Transverse colon (tissue), 4 donors: ENCODE measurements at places on chromosomes 7 and 10. TPM values are rescaled to one million over a fixed set of nuclear protein-coding genes. Genes with fewer than 3 reads are reported as not detected.

FXYD4 gene
- total RNA-seq, result not detected

NYAP1 gene
- total RNA-seq, result not detected

ANXA8 gene
- not detected for total RNA-seq

GIMAP7 gene
- 11.9 TPM for total RNA-seq

DNA sequence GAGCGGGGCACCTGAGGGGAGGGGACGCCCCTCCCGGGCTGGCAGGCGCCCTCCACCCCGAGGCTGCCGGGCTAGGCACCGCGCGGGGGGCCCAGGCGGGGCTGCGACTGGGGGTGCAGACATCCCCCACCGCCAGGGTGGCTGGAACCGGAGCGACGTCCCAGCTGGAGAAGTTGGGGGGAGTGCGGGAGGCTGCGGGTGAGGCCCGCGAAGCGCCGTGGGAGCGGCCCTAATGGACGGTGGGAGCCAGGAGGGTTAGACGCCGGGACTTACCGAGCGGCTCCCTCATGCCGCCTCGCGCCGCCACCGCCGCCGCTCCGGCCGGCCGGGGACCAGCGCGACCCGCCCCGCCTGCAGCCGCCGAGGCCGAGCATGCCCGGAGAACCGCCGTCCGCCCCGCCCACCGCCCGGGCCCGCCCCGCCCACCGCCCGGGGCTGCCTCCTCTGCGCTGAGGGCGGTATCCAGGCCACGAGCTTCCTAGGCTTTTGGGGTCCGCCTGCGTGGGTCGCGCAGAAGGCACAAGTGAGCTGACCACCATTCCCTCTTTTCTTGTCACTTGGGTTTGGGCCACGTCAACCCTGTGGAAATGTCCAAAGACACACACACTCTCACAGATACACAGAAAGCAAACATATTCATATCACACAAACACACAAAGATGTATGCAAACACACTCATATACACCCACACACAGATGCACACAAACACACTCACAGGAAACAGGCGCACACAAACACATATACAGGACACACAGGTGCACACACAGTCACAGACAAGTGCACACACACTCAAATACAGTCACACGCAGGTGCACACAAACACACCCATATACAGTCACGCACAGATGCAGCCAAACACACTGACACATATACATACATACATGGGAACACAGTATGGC is at the start of gene JCAD:
Gene JCAD, minus strand, starts transcription at position 378 of the 899 bp plus-strand sequence. CDS start 11,774 bp downstream, outside the sequence.
- DNase-seq, result peak; percentile 73

DNA sequence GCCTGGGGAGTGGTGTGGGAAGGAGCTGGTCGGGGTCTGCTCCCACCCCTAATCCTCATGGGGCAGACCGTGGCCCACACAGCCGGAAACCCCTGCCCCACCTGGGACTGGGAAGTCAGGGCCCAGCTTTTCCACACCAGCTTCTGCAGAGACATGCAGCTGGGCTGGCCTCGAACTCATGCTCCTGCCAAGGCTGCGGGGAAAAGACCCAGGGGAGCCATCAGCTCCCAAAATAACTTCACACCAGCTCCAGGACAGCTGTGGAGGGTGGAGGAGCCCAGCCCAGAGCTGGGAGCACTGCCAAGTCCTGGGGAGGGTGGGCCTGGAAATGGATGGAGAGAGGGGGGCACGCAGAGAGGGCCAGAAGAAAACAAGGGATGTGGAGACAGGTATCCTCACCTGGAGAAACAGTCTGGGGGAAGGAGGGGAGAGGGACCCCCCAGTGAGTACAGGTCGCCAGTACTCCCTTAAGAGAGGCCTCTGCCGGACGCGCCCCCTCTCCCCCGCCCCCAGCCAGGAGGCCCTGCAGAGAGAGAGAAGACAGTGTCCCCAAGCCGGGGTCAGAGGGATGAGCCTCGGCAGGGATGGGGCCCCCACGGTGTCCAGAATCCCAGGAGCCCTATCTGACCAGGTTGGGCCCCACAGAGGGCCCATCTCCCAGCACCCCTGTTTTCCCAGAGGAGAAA is 11.5 kb upstream of the GRIFIN start:
- no peak for DNase-seq

DNA sequence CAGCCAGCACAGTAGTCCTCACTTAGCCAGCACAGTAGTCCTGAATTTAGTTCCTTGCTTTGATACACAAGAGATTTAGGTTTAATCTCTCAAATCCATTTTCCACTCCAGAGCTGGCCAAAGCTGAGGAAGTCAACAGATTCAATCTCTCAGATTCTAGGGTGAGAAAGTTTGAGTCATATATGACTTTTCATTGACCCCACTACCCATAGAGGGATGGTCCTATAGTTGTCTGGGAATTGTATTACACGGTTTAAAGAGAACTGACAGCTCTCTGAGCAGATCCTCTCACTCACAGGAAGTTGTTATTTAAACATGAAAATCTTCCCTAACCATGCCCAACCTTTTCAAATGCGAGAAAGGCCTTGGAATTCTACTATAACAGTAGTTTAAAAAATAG is 641.8 kb upstream of the SEMA3D start:
- DNase-seq, result no peak

DNA sequence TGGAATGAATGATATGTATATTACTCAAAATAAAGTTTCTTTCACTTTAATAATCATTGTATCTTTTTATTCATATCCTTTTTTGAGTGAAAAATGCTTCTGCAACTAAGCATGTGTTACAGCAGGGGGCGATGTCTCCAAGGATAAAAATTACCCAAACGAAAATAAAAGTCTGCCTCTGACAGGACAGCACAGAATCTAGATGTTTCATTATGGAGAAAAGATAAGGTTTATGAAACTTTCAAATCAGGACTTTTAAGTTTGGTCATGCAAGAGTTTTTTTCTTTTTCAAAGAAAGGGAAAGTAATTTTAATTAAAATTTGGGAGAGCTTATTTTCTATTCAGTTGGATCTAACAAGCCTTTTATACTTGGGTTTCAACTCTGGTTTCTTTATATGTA is 48.4 kb downstream of the TES start:
- DNase-seq, result no peak

DNA sequence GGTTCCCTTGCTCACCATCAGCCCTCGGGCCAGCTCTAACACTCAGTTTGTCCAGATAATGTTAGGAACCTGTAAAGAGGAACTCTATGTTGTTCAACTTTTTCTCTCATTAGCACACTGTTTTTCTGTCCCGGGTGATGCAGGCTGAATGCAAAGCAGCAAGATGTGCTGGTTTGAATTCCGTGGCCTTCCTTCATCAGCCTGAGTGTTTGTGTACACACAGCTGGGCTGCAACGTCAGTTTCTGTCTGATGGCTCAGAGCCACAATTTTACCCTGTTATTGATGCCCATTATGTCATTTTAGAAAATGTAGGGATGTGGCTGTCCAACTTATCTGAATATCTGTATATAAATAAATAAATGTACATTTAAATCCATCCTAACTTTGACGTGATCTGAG is 152.0 kb downstream of the PLPP4 start:
- DNase-seq, result no peak

DNA sequence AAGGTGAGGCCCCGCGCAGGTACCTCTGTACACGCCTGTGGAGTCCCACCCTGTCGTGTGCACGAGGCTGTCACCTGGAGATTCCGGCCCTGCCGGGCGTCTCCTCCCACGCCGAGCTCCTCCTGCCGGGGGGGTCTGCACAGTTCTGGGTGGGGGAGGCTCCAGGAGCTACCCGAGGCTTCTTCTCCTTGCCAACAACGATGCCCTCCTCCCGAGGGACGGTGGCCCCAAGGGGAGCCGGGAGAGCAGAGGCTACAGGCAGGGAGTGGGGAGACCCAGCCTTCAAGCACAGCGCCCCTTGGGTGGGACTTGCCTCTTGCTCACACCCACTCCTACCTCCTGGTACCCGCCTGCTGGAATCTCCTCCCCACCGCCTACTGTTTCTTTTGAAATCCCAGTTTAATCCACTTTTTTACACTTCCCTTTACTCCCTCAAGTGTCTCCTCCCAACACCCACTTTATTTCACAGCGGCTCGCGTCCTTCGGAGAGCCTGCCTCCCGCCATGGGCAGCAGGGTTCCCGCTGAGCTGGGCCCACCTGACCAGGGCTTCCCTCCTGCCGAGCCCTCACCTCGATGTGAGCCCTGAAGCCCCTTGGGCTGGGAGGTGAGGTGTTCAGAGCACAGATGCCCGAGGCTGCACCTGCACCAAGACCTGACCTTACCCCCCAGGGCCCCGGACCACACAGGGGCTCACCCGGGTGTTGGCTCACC is 338.1 kb downstream of the DNAJB6 start:
- no peak for DNase-seq

DNA sequence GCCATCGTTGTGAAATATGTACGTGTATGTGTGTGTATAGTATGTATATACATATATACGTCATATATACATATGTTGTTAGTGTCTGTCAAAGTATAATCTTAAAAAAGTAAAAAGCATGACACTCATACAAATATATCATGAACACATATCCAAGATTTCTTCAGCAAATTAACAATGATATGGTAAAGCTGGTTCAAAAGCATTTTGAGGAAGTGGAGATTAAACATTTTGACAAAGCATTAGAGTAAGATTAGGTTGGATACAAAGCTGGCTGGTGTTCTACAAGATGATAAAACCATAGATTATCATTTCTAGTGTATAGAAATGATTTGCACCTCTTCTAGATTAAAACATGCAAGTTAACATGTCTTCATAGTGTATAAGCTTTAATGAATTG is 771 bp upstream of the NUDCD3 start:
- DNase-seq, result no peak

DNA sequence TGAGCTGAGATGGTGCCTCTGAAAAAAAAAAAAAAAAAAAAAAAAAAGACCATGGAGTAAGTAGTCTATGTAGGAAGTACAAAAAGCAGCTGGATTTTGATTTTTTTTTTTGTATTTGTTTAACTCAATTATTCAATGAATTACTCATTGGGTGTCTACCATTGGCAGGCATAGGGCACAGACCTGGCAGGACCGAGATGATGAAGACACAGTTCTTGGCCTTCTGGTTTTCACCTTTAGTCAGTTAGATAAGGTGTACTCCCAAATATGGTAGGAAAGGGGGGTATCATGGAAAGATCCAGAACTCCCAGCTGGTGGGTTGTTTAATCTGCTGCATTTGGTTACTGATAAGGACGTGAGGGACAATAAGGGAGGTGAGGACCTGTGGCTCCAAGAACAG is 97.1 kb upstream of the NMT2 start:
- no peak for DNase-seq

DNA sequence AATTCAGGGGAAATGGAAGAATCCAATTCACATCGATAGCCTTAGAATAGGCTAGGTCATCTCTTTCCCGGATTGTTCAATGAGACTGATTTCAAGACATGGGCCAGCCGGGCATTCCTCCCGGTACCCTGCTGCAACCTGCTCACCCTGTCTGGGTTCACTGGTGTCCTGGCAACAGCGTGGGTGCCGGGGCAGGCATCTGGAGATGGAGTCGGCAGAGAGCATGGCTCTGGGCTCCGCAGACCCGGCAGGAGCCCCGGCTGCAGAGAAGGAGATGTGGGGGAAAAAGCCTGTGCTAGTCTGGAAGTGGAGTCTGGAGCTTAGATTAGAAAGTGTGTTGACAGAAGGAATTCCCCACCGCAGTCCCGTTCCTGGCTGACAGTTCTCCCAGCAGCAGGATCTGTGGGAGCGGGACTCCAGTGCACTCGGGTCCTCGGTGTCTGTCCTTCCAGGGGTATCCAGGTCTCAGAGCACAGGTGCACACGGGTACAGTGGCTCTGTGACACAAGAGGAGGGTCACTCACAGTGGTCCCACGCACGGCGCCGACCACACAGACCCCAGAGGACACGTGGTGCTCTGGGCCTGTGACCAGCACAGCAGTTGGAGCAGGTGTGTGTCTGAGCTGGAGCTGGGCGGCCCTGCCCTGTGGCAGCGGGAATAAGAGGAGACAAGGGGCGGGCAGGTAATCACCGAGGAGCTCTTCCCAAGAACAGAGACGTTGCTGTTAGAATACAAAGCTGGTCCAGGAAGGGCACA is 65.7 kb upstream of the PITRM1 start:
- DNase-seq, result no peak
